Substantia nigra (tissue), 51 donors: ENCODE measurements at places on chromosomes 13 and 19.

DNA sequence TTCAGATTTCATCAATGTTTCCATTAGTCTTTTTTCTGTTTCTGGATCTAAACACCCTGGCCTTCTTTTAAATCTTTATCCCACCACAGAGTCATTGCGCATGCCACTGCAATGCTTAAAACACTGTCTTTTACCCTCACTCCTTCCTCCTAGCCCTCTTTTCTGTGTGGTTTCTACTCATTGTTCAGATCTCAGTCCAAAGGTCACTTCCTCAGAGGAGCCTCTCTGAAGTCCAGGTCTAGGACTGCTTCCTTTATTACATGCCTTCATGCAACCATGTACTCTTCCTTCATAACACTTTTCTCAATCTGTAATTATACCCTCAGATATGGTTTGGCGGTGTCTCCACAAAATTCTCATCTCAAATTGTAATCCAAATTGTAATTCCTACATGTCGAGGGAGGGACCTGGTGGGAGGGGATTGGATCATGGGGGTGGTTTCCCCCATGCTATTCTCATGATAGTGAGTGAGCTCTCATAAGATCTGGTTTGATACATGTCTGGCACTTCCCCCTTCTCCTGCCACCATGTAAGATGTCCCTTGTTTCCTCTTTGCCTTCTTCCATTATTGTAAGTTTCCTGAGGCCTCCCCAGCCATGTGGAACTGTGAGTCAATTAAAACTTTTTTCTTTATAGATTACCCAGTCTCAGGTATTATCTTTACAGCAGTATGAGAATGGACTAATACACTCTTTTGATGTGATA is 808.9 kb downstream of the DIAPH3 start:
- no peak for DNase-seq

DNA sequence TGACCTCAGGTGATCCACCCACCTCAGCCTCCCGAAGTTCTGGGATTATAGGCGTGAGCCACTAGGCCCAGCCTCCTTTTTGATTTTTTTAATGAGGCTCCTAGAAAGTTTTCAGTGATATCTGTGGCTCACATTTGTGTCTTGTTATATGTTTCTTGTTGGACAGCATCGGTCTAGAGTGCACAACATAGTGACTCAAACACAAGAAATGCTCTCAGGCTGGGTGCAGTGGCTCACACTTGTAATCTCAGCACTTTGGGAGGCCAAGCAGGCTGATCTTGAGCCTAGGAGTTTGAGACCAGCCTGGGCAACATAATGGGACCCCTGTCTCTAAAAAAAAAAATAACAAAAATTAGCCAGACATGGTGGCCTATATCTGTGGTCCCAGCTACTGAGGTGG is 8.2 kb downstream of the PHF11 start:
- DNase-seq = no peak

DNA sequence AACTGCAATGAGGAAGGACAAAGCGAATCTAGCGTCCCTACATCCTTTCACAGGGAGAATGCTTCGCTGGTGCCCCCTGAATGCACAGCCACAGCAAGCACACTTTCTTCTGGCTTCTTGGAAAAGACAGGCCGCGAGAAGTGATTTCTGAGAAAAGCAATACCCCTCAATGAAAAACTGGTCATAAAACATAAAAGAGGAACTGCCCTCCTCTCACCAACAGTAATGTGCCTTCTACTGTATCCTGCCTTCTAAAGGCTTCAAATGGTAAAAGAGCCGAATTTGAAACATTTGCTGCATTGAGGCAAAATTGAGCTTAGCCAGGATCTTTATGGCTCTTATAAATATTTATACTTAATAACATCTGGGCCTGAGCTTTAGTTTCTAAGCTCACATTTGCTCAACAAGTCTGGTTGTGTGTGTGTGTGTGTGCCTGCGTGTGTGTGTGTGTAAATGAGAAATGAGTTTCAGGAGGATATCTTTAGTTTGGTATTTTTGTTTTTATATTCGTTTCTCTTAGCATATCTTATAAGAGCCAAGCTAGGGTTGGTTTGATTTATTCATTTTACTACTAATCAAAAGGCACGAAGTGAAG is 246.1 kb upstream of the MAB21L1 start:
- DNase-seq = no peak

- no peak for DNase-seq
Measured at GRCh38 chr19:548886-549830, 5.3 kb downstream of the GZMM start.

DNA sequence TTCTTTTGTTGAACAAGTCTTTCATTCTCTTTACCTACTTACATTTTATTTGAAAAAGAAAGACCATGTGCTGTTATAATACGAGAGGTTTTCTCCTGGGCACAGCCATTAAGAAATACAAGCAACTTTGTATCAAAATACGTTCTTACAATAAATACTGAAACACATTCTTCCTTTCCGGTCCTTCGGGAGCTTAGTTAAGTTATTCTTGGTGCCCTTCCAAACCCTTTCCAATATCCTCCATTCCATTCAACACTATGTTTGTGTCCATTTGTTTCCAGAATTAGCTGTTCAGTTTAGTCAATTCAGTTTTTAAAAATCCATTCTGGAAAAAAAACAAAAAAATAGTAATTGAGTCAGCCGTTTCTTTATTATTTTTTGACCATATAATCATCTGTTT is 746.8 kb upstream of the SLC10A2 start:
- DNase-seq = no peak

DNA sequence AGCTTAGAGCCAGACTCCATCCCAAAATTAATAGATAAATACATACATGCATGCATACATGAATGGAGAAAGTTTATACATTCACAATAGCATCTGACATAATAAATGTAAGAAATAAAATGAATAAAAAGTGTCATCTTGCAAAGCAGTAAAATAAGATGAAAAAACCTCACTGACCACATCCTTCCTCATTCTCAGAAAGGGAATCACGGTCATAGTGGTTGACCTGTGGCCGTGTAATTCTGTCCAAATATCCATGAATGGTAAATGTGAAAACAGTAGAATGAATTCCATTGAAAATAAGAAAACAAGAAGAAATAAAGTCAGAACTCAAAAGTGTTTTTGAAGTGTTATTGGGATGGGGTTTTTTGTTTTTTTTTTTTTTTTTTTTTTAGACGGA is 9.8 kb upstream of the CDC42EP5 start:
- DNase-seq = no peak

GRCh38 chr19:47045867-47046470 is 2.5 kb downstream of the TMEM160 start:
- DNase-seq = no peak

DNA sequence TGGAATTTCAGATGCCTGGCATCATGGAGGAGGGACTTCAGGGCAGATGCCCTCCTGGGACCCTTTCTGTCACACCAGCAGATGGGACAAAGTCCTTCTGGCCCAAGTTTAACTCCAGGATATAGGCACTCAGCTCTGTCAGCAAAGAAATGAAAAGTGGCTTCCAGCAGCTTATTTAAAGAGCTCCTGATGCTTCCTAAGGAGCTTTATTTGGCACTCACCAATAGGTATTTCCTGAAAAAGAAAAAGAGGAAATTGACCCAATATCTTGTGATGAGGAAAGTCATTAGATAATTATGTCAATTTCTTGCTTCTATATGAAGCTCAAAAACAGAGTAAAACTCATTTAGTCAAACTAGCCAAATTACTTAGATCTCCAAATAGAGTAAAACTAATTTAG is 224.6 kb downstream of the RAP2A start:
- DNase-seq = no peak

- DNase-seq = no peak
Measured at GRCh38 chr19:48108997-48109782, 1.4 kb downstream of the PLA2G4C start.

DNA sequence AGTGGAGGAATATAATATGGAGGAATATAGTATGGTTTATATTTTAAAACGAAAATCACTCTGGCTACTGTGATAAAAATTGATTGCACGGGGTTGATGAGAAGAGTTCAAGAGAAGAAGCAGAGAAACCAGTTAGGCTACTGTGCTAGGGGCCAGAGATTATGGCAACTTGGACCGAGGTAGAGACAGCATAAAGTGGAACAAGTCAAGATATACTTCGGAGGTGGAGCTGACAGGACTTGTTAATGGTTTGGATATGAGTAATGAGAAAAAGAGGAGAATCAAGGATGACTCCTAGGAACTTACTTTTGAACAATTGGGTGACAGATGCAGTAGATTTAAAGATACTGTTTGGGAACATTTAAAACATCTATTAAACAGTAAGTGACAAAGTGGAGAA is 6.6 kb upstream of the WDFY2 start:
- DNase-seq = no peak

DNA sequence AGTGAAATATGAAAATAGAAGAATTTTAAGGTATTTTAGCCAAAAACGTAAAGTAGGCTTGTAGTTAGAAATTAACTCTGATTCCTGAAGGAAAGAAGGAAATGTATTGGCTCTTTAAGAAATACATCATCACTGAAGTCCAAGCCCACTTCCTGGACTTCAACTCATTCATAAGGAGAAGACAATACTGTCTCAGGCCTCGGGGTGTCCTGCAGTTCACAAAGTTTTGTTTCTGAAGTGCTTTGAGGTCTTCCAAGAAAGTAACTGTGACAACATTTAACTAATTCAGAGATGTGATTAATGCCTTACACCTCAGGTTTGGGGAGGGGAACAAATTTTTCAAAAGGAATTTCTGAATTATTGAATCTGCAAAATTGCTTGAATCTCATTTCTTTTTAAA is 65.8 kb upstream of the STARD13 start:
- DNase-seq = no peak

- no peak for DNase-seq
Measured at GRCh38 chr13:45541806-45542205, 73.7 kb downstream of the ERICH6B start.

DNA sequence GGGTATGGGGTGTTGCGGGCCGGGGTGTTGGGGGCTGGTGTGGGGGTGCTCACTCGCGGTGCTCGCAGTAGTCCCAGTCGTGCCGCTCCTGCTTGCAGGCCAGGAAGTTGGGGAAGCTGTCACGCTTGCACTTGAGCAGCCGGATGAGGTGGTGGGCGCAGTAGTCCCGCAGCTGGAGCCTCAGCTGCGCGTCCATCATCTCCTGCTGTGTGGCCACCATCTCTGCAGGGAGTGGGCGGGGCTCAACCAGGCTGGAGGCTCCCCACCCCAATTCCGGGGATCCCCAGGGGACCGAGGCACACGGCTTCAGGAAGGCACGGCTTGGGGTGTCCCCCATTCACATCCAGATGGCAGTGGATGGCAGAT is 5.2 kb downstream of the NDUFB7 start:
- DNase-seq = no peak

DNA sequence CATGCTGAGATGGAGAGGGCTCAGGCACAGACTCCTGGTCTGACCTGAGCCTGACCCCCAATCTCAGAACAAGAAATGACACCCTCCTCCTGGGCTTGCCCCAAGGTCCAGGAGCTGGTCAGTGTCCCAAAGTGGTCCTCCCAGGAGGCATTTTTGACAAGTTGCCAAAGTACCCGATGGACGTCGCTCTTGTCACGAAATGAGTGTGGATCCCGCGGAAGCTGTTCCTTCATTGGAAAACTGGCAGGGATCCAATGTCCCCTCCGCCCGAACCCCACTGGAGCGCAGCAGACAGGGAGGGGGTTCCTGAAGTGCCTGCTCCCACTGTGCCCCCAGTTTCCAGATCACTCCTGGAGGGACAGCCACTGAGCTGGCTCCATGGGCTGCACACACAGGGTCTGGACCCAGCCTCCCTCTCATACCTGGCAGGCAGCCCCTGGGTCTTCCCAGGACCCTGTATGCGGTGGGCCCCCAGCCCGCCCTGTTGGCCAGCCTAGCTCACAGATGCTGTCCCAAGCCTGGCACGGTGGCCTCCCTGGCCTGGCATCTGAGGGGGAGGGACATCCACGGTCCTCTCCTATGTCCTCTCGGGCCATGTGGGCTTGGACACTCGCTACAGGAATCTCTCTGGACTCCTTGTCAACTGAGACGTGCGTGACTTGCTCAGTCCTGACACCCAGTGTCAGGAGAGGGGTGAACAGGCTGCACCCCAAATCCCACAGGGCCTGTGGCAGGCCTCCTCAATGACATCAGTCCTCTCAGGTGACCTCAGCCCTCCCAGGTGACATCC is 12.8 kb upstream of the ZNF14 start:
- DNase-seq = no peak

GRCh38 chr13:91544723-91545122 is 146.3 kb downstream of the GPC5 start:
- DNase-seq = no peak

DNA sequence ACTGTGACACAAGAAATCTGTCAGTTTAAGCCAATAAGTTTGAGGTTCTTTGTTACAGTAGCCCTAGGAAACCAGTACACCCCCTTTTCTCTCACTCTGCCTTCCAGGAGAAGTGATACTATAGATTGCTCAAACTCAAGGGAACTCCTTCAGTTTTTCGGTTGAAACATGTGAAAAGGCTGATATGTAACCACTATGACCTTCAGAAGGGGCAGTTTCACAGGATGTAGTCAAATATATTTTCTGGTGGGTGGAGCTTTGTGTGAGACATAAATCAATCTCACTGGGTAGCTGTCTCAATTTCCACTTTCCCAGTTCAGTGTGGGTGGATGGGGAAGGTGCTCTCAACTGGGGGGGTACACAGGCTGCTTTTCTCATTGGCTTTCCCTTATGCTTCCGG is 41.7 kb downstream of the HTR2A start:
- DNase-seq = no peak

DNA sequence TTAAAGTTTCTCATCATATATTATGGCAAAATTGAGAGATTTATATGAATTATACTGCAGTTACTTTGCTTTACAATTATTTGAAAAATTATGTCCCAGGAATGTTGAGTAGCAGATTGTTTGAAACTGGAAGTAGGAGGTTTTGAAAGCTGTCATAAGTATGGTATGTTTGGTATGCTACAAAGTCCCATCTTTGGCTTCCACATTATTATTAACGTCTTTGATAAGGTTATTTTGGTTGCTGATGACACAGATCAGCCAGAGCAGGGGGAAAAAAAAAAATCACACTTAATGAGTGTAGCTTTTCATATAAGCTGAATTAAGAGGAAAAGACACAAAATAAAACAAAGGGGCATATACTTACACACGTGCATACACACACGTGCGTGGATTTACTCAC is 130.1 kb downstream of the SLITRK1 start:
- DNase-seq = no peak

GRCh38 chr19:55345818-55346724 is 6.4 kb downstream of the KMT5C start:
- DNase-seq = no peak

GRCh38 chr19:48498595-48499311 is 12.9 kb downstream of the LMTK3 start:
- no peak for DNase-seq

- DNase-seq = no peak
Measured at GRCh38 chr13:79989217-79989661, 351.7 kb downstream of the SPRY2 start.

- DNase-seq = no peak
Measured at GRCh38 chr13:109209526-109209925, 576.9 kb downstream of the IRS2 start.

GRCh38 chr13:65597839-65598818 is 1632.0 kb downstream of the PCDH9 start:
- DNase-seq = no peak

GRCh38 chr13:113122550-113123225 is at the start of gene F10:
TSS of gene F10 (plus strand) at chr13:113122799. CDS start at chr13:113122856, 57 bp downstream.
- DNase-seq = no peak
